ENCODE measurements at places on chromosomes 6 and 20. TPM values are rescaled to one million over a fixed set of nuclear protein-coding genes. Genes with fewer than 3 reads are reported as not detected.

EDN1 gene
- total RNA-seq, result 18.2 TPM

MROH8 gene
- 3.0 TPM for total RNA-seq

ID1 gene
- total RNA-seq, result 744 TPM

POU3F2 gene
- total RNA-seq, result not detected

C6orf58 gene
- total RNA-seq, result not detected

DNA sequence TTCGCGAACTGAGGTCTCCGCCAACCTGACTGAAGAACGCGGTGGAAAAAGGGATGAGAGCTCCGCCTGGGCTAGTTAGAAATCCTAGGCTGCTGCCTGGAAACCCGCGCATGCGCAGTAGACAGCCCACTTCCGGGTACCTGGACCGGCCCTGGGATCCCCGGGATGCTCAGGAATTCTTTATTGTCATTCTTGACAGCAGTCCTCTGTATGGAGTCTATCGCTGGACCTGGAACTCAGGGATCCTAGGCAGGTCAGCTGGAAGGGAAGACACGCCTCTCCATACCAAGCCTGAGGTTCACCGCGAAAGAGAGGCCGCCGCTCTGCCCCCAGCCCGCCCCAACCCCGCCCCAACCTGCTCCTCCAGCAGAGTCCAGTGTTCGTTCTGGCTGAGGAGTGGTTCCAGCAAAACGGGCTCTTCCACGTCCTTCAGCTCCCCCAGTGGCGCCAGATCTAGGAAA lies 1379.2 kb upstream of the DEFB115 start:
- H3K4me1 ChIP-seq, result no peaks in the 10 kb centered on the region
- H3K27me3 ChIP-seq, result no peaks in the 10 kb centered on the region
- no peak overlapping the region for H3K4me3 ChIP-seq
- no peak overlapping the region for H3K27ac ChIP-seq

DNA sequence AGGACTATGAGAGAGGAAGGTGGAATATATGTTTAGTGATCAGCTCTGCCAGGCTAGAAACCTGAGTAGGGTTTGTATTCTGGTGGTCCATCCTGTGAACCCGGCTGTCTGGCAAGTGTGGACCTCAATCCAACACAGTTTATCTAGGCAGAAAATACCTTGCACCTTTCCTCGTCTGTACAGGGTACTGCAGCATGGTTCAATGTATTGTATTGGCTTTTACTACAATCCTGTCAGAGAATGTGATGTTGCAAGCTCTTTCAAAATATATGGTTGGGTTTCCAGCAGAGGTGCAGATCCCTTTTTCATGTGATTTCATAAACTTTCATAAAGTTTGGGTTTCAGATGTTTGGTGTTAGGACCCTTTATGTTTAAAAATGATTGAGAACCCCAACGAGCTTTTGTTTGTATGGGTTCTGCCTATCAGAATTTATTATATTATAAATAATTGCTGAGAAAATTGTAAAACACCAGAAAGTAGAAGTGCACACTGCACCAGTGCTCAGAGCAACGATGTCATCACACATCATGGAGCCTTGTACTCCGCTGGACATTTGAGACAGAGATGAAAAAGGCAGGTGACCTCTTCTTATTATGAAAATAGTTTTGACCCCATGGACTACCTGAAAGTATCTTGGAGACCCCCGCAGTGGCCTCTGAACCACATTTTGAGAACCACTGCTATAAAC lies 106.6 kb downstream of the RTN4IP1 start:
- no peaks in the 10 kb centered on the region for H3K36me3 ChIP-seq
- no peaks in the 10 kb centered on the region for H3K4me1 ChIP-seq
- H3K27me3 ChIP-seq, result no peaks in the 10 kb centered on the region
- no peak overlapping the region for H3K4me3 ChIP-seq
- no peak for DNase-seq

GRCh38 chr6:169701311-169701953 lies 397 bp downstream of the WDR27 start:
- H3K4me3 ChIP-seq, result peak overlapping the region; percentile 96
- H3K27me3 ChIP-seq, result no peaks in the 10 kb centered on the region
- peak overlapping the region; percentile 96 for H3K27ac ChIP-seq
- H3K36me3 ChIP-seq, result no peaks in the 10 kb centered on the region
- DNase-seq, result no peak
- peaks cover 63% of the 10 kb centered on the region for H3K4me1 ChIP-seq

- H3K27ac ChIP-seq, result no peak overlapping the region
- no peaks in the 10 kb centered on the region for H3K36me3 ChIP-seq
- no peak for DNase-seq
- peaks cover 52% of the 10 kb centered on the region for H3K4me1 ChIP-seq
Measured at GRCh38 chr20:49682278-49682677, 31.4 kb downstream of the B4GALT5 start.

DNA sequence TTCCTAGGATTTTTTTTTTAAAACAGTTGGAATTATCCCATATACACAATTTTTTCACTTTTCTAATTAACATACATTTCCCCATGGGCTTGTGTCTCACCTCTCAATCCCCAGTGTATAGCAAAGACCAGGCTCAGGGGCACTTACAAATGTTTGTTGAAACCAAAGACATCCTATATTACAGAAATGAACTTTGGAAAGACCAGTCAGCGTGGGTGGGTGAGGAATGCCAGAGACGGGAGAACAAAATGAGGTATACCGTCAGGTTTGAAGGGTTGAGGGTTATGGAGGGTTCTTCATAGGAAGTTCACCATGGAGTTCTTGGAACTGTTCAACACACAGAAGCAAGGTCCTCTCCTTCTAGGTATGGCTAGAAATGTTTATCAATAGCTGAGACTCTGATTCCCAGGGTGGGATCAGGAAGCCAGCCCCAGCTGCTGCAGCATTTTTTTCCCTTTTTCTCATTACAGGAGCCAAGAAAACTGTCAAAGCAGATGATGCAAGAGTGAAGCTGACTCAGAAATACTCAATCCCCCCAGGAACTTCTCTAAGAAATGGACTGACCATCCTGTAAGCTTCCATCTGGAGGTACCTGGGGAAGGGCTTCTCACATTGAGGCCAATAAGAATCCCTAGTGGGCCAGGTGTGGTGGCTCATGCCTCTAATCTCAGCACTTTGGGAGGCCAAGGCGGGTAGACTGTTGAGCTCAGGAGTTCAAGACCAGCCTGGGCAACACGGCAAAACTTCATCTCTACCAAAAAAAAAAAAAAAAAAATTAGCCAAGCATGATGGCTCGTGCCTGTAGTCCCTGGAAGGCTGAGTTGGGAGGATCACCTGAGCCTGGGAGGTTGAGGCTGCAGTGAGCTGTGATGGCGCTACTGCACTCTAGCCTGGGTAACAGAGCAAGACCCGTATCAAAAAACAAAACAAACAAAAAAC lies 15.9 kb upstream of the TBC1D20 start:
- no peak overlapping the region for H3K27ac ChIP-seq
- peaks cover 7% of the 10 kb centered on the region for H3K4me1 ChIP-seq
- H3K27me3 ChIP-seq, result no peaks in the 10 kb centered on the region
- H3K4me3 ChIP-seq, result no peak overlapping the region
- peaks cover 17% of the 10 kb centered on the region for H3K36me3 ChIP-seq

DNA sequence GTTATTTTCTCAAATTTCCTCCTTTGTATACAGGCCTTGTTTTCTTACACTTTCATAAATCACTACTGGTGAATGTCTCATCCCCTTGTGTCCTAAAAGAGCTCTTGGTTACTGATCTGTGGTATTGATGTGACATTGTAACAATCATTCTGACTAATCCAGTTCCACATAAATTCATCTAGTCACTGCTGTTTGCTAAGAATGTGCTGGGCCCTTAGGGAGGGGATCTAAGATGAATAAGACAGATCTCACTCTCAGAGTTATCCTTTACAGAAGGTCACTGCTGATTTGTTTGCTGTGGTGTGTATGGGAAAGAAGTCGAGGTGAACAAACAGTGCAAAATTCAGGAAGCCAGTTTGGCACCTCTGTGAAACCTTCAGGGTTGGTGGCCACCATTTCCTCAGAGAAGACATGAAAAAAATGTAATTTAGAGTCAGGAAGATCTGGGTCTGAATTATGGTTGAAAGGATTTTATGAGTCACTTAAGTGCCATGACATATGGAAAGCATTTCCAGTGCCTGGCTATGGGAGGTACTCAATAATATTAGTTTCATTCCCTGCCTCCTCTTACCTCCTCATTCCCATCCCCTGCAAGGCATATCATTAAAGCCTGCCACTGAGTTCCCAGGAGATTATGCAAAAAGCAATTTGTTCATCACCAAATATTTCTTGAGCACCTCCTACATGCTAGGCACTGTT lies 121.8 kb downstream of the COL9A1 start:
- H3K4me3 ChIP-seq, result no peak overlapping the region
- no peak for DNase-seq
- no peaks in the 10 kb centered on the region for H3K4me1 ChIP-seq
- H3K27ac ChIP-seq, result no peak overlapping the region

DNA sequence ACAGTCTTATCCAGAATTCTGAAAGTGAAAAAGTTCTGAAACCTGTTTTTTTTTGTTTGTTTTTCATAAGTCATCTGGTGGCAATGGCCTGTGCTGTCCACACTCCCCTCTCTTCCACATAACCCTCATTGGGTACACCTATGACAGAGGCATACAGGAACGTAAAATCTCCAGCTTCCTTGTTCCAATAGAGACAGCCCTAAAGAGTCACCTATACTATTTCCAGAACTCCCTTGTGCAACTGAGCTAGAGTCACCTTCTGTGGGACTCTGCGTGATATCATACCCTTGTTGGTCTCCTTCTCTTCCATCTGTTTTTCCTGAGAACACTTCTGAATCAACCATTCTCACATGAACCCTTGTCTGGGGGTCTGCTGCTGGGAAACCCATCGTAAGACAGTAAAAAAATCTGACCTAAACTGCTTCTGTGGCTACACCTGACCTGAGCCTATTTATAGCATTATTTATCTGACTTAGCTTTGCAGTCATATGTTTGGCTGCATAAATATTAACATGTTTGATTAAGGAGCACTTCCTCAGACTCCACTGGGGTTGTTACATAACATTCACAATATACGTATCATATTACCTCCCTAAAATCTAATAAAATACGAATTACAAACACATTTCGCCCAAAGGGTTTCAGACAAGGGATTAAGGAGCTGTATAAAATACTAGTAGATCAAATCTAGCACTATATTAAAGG lies 151.9 kb downstream of the PTPRT start:
- no peak for DNase-seq
- H3K4me3 ChIP-seq, result no peak overlapping the region
- H3K27ac ChIP-seq, result no peak overlapping the region
- no peaks in the 10 kb centered on the region for H3K4me1 ChIP-seq
- H3K36me3 ChIP-seq, result no peaks in the 10 kb centered on the region

DNA sequence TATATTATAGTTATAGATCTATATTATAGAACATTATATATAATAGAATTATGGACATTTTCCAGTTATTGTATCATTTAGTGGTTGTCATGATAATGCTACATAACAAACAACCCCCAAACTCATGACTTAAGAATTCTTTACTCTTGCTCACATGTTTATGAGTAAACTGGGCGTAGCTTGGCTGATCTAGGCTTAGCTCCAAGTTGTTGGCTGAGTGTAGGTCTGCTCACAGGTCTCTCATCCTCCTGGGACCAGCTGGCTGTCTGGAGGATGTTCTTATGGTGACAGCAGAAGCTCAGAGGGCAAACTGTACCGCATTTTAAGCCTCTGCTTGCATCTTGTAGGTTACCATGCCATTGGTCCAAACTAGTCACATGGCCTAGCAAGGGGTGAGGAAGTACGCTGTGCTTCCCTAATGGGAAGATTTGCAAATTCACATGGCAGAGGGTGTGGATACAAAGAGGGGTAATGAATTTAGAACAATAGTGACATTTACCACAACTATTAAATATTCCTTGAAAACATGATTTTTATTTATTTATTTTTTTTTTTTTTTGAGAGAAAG lies 34.2 kb downstream of the ARHGAP40 start:
- peaks cover 50% of the 10 kb centered on the region for H3K27me3 ChIP-seq
- no peaks in the 10 kb centered on the region for H3K36me3 ChIP-seq

GRCh38 chr6:123875784-123876183 lies 72.1 kb downstream of the NKAIN2 start:
- DNase-seq, result no peak
- H3K36me3 ChIP-seq, result no peaks in the 10 kb centered on the region
- no peaks in the 10 kb centered on the region for H3K27me3 ChIP-seq
- H3K27ac ChIP-seq, result no peak overlapping the region

DNA sequence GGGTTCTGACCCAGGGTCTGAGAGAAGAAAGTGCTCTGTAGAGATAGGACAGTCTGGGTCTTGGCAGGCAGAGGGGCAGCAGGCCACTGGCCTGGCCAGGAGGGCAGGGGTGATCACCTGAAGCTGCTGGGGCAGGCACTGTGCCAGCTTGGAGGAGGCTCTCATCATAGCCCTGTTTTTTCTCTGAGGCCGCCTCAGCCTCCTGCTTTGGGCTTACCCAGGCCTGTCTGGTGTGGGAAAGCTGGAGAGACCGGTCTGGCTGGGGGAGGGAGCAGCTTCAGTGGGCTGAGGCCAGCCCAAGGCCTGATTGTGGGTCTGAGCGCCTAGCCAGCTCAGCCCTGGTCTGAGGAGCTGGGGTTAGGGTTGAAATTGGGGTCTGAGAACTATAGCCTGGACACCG lies 3.9 kb downstream of the LPIN3 start:
- peaks cover 9% of the 10 kb centered on the region for H3K36me3 ChIP-seq
- no peak for DNase-seq
- peaks cover 34% of the 10 kb centered on the region for H3K4me1 ChIP-seq
- no peak overlapping the region for H3K27ac ChIP-seq

DNA sequence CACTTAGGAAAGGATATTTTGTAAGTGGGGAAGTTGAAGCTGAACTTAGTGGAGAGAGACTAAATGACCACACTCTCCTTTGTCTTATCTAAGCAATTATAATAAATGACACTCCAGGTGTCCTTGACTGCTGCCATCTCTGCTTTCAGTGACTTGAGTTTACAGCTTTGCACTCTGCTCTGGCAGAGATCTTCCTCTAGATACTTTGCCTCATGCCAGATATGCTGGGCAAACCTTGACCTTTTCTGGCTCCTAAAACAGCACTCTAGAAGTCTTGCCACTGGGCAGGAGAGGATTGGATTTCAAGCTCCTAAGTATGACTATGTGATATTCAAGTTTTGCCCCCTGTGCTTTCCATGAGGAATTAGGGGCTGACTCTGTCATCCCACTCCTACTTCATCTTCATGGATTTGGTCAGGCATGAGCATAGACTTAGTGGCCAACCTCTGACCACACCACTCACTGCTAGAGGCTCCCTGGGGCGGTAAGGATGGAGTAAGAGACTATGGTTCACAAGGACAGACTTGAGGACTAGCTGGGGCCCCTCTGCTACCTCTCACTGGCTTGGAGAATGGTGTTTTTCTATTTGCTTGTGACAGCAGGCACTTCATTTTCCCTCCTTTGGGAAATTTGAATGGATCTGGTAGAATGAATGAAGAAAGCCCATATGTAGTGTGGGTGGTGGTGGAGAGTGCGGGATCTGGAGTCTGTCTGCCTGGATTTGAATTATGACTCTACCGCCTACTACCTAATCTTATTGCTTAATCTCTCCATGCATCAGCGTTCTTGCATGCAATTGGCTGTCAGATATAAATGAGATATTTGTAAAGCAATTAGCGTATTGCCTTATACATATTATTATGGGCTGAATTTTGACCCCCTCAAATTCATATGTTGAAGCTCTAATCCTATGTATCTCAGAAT lies 191.4 kb downstream of the REV3L start:
- no peaks in the 10 kb centered on the region for H3K36me3 ChIP-seq
- H3K27me3 ChIP-seq, result no peaks in the 10 kb centered on the region
- no peaks in the 10 kb centered on the region for H3K4me1 ChIP-seq
- no peak overlapping the region for H3K4me3 ChIP-seq
- DNase-seq, result no peak
- H3K27ac ChIP-seq, result no peak overlapping the region
